Activated naive CD4-positive, alpha-beta T cell treated with anti-CD3 and anti-CD28 coated beads, Interleukin-2, amount 50 U/mL, for 72 hours (primary cell): ENCODE measurements at places on chromosomes 7 and 10. TPM values are rescaled to one million over a fixed set of nuclear protein-coding genes. Genes with fewer than 3 reads are reported as not detected.

The SCD gene
- 185 TPM for total RNA-seq

The MCU gene
- 35.2 TPM for total RNA-seq

The ZPBP gene
- not detected for total RNA-seq

The CFAP43 gene
- total RNA-seq: not detected

The HOXA5 gene
- total RNA-seq: not detected

The HOGA1 gene
- not detected for total RNA-seq

The UCMA gene
- not detected for total RNA-seq

The CSGALNACT2 gene
- 38.8 TPM for total RNA-seq

The BAG3 gene
- total RNA-seq: 25.5 TPM

The PDE6C gene
- total RNA-seq: not detected

The HPSE2 gene
- not detected for total RNA-seq

The FAM25A gene
- not detected for total RNA-seq

The SFTPA1 gene
- not detected for total RNA-seq

The LRRC61 gene
- total RNA-seq: 10.8 TPM

The AQP1 gene
- 0.11 TPM for total RNA-seq

The ZNF503 gene
- 0.16 TPM for total RNA-seq

The CALHM1 gene
- total RNA-seq: not detected

The IQUB gene
- total RNA-seq: 0.16 TPM

The AGMO gene
- not detected for total RNA-seq

The CTAGE15 gene
- total RNA-seq: 2.1 TPM

GRCh38 chr10:122729126-122729525 is 29.5 kb upstream of the C10orf120 start:
- DNase-seq: no peak

DNA sequence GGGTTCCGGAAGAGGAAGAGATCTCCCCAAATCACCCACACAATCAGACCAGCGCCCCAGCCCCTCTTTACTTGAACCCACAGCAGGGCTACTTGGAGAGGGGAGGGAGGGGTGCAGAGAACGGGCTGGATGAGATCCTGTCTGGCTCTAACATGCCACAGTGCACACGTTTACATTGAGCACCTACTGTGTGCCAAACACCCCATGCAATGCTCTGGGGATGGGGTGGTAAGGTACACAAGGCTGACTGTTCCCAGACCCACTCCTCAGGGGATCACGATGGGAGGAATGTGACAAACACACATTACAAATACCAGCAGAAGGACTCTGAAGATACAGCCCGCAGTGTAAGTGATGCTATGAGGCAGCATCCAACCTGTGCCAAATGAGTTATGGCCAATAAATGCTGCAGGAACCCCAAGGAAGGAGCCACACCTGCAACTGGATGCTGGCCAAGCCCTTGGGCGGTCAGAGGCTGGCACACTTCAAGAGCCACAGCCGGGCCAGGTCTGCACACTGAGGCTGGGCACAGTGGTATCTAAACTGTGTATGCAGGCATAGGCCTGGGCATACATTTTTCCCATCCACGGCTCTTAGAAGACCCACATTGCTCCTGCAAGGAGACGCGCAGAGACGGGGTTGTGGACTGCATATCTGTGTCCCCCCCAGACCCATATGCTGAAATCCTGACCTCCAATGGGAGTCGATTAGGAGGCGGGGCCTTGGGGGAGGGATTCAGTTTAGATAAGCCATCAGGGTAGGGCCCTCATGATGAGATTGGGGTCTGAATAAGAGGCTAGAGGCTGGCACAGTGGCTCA is 6.4 kb downstream of the SPOCK2 start:
- DNase-seq: no peak

- DNase-seq: no peak
These were observed 110.0 kb upstream of the MYO3A start for GRCh38 chr10:25824050-25824449.

- no peak for DNase-seq
These were observed 65.8 kb downstream of the RHOBTB1 start for GRCh38 chr10:60878224-60878623.

GRCh38 chr7:20241911-20242261 is 24.7 kb upstream of the MACC1 start:
- DNase-seq: no peak

DNA sequence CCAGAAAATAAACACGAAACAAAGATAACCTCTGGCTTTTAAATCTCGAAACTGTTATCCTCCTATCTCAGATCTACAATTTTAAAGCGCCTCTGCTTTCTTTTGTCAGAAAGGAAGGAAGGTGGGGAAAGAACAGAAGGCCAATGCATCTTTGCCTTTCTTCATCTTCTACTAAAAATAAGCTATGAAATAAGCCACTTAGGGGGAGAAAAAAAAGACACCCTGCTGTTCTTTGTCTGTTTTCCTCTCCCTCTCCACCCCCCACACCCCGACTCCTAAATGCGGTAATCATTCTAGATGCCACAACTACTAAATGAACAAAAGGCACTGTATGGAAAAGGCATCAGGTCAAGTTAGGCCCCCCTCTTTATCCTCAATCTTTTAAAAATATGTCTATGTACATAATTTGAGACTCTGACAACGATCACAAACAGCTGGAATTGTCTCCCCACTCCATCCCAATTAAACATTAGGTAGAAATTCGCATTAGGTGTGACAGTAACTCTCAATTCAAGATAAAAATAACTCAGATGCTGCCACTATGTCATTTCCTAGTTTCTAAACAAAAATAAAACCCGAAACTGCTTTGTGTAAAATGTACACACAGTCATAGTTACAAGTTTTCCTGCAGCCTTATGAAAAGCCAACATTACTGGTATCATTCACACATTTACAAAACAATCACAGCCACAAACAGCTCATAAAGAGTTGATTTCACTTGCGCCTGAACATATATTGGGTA is 2.4 kb downstream of the UBE2H start:
- DNase-seq: no peak

GRCh38 chr10:5751601-5752253 is 61.5 kb downstream of the GDI2 start:
- DNase-seq: no peak

GRCh38 chr7:151905353-151905752 is 28.4 kb upstream of the PRKAG2 start:
- peak; percentile 6 for DNase-seq

- DNase-seq: no peak
These were observed 155.3 kb downstream of the SFMBT2 start for GRCh38 chr10:7255517-7255916.

DNA sequence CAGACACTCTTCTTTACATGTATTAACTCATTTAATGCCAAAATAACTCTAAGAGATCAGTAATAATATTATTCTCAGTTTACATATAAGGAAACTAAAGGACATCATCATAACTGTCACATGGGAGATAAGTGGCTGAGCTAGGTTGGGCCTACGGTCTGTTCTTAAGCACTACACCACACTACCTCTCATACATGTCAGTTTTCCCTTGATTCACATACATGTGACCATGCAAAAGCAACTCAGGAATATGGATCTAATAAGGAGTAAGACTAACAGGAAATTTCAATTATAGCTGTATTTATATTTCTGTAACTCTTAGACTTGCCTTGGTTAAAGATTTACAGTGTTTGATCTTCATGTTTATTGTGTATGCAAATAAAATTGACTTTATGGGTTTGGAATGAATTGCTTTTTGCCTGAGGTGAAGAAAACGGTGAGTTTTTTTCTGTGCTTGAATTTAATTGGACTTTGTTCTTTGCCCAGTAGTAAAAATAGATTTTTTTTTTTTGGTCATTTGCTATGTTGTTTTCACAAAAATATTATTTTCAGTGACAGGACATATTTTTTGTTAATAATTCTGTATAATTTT is 69.7 kb downstream of the CYP51A1 start:
- DNase-seq: no peak

GRCh38 chr10:125363791-125364190 is 203.4 kb upstream of the CTBP2 start:
- DNase-seq: no peak

DNA sequence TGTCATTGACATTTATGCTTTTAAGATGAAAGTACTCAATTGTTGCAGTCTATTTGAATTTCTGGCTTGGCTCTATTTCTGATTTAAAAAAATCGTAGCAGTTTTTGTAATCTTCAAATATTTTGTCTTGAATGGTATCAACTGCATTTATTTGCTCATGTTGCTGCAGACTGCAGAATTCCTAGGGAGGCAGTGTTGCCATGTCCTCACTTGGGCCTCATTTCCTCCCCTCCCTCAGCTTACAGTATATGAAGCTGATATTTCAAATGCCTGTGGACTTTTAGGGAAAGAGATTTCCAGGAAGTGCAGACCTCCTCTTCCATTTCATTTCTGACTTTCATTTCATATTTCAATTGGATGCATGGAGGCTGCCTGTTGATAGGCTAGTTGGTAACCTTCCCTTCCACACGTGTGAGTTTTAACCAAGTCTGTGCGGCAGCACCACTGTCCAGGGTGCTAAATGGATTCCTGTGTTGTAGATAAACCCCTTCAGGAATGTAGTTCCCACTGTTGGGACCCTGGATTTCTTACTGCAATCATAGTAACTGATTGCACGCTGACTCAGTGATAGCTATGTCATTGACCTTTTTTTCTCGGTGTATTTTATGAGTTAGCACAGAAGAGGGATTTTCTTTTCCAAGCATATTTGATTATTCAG is 17.5 kb downstream of the VPS50 start:
- no peak for DNase-seq

DNA sequence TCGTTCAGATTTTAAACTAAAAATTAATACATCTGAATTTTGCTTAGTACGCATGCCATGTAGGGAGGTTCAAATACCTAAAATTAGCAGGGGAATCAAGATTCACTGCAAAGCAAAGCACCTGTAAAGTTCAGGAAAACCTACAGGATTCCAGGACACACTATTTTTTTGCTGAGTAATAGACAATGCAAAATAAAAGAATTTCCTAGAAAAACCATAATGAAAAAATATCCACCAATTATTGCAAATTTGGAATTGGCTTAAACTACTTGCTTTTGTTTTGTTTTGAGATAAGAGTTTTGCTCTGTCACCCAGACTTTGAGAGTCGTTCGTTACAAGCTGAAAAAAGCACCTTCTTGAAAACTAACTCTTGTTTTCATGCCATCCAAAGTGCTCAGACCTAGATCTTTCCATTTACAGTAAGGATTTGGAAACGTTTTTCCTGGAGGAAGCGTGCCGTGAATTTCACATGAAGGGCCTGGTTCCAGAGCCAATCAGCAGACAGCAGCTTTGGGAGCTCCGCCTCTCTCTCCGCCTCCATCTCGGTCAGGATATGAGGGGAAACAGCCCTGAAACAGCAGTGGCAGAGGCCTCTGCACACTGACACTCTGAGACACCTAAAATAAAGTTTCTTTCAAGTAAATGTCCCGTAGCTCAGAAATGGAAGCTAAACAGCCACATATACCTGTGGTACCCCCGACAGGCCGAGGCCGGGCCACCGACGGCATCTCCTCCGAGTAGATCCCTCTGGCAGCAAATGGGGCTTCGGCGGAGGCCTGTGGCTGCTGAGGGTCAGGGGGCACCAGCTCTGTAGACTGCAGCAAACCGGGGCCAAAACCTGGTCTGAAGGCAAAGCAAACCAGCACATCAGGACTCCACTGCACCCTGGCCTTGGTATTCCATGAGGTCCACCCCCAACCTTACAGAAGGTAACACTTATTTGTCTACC is 45.9 kb upstream of the ATP6V0A4 start:
- DNase-seq: no peak

GRCh38 chr7:46461334-46461777 is 540.3 kb upstream of the IGFBP3 start:
- DNase-seq: no peak

DNA sequence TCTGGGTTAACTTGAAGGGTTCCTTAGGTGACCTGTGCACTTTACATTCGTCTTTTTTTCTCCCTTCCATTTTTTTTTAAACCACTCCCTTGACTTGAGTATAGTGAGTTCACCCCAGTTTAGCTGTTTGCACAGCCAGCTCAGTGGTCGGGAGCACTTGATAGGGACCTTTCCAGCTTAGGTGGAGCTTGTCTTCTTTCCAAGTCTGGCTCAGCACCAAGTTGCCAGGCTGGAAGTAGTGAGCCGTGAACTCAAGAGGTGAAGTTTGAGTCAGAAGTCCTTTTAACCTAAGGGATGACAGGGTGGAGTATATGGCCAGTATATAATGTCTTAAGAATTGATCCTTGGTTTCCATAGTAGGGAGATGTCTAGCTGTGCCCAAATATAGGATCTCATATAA is 7.2 kb downstream of the DNAH11 start:
- DNase-seq: no peak

DNA sequence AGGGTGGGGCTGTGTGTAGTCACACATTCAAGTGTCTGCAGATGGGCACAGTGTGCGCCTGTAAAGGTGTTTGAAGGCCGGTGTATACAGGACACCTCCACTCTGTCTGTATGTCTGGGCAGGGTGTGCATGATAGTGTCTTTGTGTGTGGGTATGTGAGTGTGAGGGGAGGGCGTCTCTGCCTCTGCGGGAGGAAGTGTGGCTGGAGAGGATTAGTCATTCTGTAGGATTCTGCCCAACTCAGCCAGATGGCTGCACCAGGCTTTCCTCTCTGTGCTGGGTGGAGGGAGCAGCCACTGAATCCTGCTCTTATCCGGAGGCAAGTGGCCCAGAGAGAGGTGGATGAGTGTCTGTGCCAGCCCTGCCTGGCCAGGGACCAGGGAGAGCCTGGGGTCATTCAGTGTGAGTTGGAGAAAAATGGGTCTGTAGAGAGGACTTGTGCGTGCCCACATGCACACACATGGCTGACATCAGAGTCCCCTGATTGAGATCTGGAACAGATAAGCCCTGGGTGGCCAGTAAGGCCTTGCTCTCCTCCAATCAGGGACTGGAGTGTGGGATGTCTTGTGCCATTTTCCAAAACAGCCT is 1.7 kb downstream of the SFXN3 start:
- DNase-seq: peak; percentile 49

- DNase-seq: no peak
These were observed 120.0 kb downstream of the PDE1C start for GRCh38 chr7:31950091-31950755.

DNA sequence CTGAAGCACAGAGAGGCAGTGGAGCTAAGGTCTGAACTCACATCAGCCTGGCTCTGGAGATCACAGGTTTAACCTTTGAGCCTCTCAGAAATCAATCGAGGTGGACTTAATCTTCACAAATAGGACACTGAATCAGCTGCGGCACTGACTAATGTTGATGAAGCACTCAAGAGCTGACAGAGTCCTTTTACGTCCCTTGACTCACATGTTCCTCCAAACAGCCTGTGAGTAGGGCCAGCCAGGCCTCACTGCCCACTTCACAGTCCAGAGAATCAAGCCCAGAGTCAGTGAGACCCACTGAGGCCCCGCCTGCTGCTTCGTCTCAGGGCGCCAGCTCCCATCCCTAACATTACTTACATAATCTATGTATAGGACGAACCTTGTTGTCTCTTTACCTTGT is 63.1 kb downstream of the TNS3 start:
- DNase-seq: no peak

GRCh38 chr7:135514856-135515255 is 5.0 kb upstream of the CNOT4 start:
- DNase-seq: no peak

GRCh38 chr10:102342958-102343357 is 52.5 kb upstream of the NFKB2 start:
- DNase-seq: no peak

DNA sequence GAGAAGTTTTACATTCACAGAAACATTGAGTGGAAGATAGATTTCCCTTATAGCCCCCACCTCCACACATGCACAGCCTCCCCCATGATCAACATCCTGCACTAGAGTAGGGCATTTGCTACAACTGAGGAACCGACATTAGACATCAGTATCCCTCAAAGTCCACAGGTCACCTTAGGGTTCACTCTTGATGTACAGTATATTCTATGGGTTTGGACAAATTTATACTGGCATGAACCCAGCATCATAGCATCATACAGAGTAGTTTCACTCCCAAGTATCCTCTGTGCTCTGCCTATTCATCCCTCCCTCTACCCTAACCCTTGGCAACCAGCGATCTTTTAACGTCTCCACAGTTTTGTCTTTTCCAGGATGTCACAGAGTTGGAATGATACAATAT is 64.4 kb downstream of the VSTM4 start:
- no peak for DNase-seq
